Right ventricle myocardium superior (tissue), 1 donor: ENCODE measurements at places on chromosomes 1 and 21. TPM values are rescaled to one million over a fixed set of nuclear protein-coding genes. Genes with fewer than 3 reads are reported as not detected.

ABCG1 gene
- 7.3 TPM for total RNA-seq

GRCh38 chr1:19861034-19861433, 21.2 kb upstream of the OTUD3 start:
- DNase-seq: no peak

DCDC2B gene
- total RNA-seq: not detected

LRRC8C gene
- total RNA-seq: 5.9 TPM

GRCh38 chr1:42037161-42037560, 116.0 kb upstream of the GUCA2B start:
- DNase-seq: no peak

SELENBP1 gene
- 119 TPM for total RNA-seq

DNA sequence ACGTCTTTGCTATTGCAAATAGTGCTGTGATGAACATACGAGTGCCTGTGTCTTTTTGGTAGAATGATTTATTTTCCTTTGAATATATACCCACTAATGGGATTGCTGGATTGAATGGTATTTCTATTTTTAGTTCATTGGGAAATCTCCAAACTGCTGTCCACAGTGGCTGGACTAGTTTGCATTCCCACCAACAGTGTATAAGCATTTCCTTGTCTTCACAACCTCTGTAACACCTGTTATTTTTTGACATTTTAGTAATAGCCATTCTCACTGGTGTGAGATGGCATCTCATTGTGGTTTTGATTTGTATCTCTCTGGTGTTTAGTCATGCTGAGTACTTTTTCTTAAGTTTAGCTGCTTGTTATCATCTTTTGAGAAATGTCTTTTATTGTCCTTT, 215.0 kb downstream of the FMN2 start:
- DNase-seq: no peak

GBP5 gene
- 1.7 TPM for total RNA-seq
